ENCODE measurements at places on chromosomes 1 and 21.

GRCh38 chr1:202586018-202586821 is 124.0 kb downstream of the SYT2 start:
- DNase-seq, result no peak

DNA sequence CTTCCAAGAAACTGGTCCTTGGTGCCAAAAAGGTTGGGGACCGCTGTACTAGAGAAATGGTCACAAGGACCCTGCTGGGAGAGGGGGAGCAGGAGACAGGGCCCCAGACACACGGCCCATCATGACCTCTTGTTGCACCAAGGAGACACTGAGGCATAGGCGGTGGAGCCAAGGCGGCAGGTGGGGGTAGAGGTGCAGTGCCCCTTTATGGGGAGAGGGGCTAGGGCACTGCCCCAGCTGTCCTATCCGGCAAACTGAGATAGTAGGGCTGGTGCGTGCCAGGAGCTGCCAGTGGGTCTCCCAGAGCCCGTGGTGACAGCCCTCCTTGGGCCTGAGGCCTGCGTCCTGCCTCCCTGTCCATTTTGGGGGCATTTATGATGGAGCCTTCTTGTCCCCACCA is 20.3 kb downstream of the TNNT2 start:
- DNase-seq, result no peak

GRCh38 chr1:182268669-182269068 is 122.9 kb downstream of the GLUL start:
- no peak for DNase-seq

- no peak for DNase-seq
Measured at GRCh38 chr1:224045556-224045955, 68.4 kb upstream of the FBXO28 start.

- DNase-seq, result no peak
Measured at GRCh38 chr1:112504001-112504660, 4.6 kb upstream of the WNT2B start.

DNA sequence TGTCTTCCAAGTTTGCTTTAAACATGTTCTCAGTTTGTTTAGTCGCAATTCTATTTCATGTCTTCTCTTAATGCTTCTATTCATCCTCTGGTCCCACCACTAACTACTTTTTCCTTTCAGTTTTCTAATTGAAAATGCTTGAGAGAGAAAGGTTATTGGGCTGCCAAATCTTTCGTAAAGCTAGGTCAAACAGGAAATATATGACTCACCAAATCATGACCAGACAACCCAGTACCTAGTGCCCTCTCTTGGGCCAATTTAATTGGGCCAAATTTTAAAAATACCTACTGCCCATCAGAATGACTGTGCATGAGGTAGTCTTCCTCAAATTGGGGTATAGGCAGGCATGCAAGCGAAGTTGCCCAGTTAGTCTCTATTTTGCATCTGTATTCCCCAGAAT is 295.4 kb upstream of the PBX1 start:
- DNase-seq, result no peak

- DNase-seq, result no peak
Measured at GRCh38 chr1:65166572-65167305, 18.7 kb downstream of the AK4 start.

DNA sequence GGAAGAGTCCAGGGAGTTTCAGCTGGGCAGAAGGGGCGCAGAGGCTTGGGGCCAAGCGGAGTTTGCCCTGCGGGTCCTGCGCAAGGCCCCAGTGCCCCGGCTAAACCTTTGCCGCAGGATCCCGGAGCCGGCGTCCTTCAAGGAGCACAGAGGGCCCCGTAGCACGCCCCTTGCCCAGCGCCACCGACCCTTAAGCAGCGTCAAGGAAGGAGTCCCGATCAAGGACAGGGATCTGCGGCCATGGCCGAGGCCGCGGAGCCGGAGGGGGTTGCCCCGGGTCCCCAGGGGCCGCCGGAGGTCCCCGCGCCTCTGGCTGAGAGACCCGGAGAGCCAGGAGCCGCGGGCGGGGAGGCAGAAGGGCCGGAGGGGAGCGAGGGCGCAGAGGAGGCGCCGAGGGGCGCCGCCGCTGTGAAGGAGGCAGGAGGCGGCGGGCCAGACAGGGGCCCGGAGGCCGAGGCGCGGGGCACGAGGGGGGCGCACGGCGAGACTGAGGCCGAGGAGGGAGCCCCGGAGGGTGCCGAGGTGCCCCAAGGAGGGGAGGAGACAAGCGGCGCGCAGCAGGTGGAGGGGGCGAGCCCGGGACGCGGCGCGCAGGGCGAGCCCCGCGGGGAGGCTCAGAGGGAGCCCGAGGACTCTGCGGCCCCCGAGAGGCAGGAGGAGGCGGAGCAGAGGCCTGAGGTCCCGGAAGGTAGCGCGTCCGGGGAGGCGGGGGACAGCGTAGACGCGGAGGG is 520 bp downstream of the CLIC6 start:
- peak; percentile 46 for DNase-seq

GRCh38 chr1:18670121-18670867 is 39.6 kb downstream of the PAX7 start:
- DNase-seq, result no peak

GRCh38 chr1:37883671-37884070 is 24.3 kb upstream of the MTF1 start:
- DNase-seq, result no peak

GRCh38 chr1:206776229-206776628 is 3.9 kb upstream of the IL10 start:
- no peak for DNase-seq

DNA sequence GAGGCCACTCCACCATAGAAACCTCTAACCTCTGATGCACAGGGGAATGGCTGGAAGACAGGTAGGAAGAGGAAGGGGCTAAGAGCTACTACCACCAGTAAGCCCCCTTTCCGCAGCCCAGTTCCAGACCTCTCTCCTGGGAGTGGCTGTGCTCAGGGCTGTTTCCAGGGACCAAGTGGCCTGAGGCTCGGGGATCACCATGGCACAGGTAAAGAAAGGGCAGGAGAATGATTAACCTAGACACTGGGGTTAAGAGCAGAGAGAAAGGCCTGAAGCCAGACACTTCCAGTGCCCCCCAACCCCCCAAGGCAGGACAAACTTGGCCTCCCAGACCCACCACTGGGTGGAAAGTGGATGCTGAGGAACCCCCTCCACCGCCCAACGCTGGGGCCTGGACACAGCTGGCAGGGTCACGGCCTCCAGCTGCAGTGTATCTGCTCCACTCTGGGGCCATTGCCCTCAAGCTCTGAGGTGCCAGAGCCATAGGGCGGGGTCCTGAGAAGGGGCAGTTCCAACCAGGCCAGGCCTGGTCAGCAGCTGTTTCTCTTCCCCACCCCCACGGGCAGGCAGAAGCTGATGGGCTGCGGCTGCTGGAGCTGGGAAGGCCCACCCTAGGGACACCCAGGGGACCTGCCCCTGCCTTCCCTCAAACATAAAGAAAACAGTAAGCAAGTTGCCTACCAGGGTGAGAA is 2.6 kb downstream of the TAGLN2 start:
- DNase-seq, result no peak

DNA sequence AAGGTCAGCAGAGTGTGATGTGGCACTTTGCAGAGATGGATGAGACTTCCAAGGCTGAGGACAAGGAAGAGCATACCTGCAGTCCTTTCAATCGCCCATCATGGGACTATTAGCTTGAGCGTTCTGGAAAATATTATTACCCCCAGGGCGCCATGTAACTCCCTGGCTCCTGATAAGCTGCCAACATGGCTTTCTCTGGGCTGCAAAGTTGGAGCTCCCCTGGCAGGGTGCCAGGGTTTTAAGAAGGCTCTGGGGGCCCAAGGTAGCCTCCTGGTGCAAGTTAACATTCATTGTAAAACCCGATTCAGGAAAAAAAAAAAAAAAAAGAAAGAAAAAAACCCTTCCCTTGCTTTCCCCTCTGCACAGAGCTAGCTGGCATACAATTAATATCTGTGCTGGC is 196.7 kb downstream of the PBX1 start:
- DNase-seq, result no peak

DNA sequence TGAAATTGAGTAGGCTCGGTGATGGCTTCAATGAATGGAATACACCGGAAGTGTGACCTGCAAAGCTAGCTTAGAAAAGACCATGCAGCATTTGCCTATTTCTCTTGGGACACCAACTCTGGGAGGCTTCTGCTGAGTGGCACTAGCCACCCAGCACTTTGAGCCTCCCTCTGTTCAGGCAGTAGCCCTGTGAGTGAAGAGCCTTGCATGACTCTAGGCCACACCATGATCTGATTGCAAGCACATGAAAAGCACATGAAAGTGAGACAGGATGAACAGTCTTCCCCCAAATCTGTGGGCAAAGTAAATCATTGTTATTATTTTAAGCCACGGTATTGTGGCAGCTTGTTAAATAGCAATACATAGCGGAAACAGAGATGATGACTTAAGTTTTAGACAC is 2.8 kb downstream of the CD48 start:
- DNase-seq, result no peak

- no peak for DNase-seq
Measured at GRCh38 chr1:12548973-12549459, 69.0 kb downstream of the DHRS3 start.

GRCh38 chr1:231934797-231935196 is 308.2 kb downstream of the DISC1 start:
- DNase-seq, result no peak

DNA sequence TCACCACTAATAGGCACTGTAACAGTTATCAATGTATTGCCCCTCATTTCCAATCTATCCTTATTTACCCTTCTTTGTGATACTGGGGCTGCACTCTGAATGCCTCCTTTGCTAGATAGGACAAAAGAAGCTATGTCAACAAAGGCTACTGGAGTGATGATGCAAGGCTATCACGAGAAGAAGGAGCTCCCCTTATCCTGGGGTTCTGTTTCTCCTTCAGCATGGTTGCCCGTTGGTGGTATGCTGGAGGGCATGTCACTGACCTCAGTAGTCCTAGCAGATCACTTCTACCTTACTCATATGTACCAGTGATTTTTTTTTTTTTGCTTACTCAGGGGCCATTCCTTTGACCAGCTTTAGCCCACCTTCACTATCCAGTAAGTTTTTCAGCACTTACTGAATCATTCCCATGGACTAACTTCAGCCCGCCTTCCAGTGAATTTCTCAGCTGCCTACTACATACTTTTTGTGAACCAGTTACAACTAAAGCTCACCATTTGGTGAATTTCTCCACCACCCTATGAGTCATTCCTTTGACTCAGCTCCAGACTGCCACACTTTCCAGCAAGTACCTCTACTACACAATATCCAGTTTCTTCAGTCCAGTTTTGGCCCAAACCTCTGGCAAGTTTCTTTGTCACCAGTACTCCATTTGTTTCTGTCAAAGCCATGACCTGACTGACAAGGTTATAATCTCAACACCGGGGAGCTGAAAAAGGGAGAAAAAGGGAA is 944.5 kb downstream of the KCNT2 start:
- DNase-seq, result no peak

DNA sequence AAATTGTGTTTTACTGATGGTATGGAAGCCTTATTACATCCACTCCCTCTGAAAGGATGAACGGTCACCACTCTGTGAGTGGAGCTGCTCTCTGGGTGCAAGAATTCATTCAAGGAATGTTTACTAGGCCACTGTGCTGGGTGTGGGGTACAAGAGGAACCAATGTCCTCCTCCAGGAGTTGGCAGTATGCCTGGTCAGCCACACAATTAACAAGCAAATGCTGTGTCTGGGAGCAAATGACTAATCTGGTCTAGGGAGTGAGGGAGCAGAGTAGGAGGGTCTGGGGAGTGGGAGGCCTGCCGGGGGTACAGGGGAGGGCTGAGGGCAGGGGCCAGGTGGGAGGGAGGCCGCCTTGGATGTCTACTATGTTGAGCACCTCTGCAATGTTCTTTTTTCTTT is 27.2 kb upstream of the TDRD10 start:
- DNase-seq, result no peak

DNA sequence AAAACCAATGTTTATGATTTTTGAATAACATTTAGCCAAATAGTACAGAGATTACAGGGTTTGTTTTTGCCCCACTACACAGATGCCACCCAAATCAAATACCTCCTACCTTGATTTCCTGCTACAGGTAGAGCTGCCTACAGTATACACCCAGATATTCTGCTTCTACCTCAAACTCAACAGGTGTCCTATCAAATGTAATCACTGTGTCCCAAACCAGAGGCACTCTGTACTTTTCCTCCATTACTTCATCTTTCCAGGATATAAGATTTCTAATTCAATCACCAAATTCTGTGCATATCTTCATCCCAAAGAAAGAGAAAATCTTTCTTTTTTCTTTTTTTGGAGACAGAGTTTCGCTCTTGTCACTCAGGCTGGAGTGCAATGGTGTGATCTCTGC is 9.6 kb downstream of the PUM1 start:
- DNase-seq, result no peak

- DNase-seq, result no peak
Measured at GRCh38 chr1:231958448-231958847, 331.9 kb downstream of the DISC1 start.

DNA sequence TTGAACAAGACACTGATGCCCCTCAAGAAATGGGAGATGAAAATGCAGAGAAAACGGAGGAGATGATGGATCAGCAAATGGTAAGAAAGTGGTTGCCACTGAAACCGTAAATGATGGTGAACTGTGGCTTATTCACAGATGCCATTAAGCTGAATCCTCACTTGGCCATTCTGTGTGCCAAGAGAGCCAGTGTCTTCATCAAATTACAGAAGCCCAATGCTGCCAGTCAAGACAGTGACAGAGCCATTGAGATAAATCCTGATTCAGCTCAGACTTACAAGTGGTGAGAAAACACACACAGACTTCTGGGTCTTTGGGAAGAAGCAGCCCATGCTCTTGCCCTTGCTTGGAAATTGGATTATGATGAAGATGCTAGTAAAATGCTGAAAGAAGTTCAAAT is 52.5 kb downstream of the NBPF6 start:
- DNase-seq, result no peak

GRCh38 chr1:197989058-197989457 is 71.9 kb downstream of the LHX9 start:
- DNase-seq, result no peak

Data from activated naive CD8-positive, alpha-beta T cell treated with anti-CD3 and anti-CD28 coated beads for 36 hours (primary cell).